Spinal cord (tissue), 10 donors: ENCODE measurements at places on chromosomes 16 and 17. TPM values are rescaled to one million over a fixed set of nuclear protein-coding genes. Genes with fewer than 3 reads are reported as not detected.

Gene C16orf92
- 0.76 TPM for polyA plus RNA-seq

Gene NPW
- 4.9 TPM for polyA plus RNA-seq

Gene TAF15
- polyA plus RNA-seq, result 217 TPM

Gene TMEM256
- polyA plus RNA-seq, result 54.7 TPM

Gene TEKT5
- polyA plus RNA-seq, result 0.27 TPM

Gene HSF4
- polyA plus RNA-seq, result 54.5 TPM

DNA sequence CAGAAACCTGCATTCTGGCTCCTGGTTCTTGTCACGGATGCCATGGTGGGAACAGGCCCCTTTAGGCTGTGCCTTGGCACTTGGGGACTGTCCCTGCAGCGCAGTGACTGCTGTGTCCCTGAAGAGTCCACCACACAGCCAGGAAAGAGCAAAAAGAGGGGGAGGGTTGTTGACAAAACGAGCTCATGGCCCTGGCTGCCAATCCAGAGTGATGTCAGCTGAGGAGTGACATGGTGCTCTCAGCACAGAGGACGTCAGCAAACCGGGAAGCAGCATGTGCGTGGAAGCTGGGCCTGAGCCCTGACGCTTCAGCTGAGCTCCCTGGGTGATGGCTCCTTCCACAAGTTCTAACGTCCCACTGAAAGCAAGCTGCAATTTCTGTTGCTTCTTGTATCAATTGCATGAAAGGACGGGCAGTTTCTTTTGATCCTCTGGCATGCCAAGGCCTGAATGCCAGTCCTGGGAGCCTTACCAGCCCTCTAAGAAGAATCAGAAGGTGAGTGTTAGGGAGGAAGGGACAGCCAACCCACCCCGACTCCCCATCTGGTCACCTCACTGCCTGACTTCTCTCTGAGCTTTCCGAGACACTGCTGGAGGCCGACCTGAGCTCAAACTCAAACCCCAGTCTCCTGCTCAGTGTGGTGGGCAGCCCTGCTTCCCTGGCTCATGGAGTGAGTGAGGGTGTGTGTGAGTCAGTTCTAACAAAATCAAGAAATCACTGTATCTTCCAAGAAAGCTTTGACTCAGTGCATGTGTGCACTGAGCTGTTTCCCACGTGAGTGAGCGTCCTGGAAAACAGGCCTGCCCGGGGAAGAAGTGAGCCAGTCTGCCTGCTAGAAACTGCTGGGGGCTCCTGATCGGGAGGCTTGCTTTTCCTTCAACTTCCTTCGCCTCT is 14.7 kb upstream of the WNT3 start:
- peak; percentile 48 for DNase-seq

DNA sequence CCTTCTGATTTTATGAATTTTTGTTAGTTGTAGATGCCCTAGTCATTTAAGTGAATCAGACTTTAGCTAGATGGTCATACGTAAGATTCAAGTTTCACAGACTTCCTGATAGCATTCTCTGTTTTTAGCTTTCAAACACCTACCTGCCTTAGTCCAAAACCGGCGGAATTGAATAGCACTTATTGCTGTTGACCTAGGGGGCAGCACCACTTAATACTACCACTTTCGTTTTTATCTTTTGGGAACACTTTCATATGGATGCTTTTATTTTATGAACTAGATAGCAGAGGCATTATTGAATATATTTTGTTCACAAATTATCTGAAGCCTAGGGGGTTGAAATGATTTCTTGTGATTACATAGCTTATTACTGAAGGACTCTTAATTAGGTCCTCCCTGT is 31.5 kb downstream of the TADA2A start:
- DNase-seq, result no peak

DNA sequence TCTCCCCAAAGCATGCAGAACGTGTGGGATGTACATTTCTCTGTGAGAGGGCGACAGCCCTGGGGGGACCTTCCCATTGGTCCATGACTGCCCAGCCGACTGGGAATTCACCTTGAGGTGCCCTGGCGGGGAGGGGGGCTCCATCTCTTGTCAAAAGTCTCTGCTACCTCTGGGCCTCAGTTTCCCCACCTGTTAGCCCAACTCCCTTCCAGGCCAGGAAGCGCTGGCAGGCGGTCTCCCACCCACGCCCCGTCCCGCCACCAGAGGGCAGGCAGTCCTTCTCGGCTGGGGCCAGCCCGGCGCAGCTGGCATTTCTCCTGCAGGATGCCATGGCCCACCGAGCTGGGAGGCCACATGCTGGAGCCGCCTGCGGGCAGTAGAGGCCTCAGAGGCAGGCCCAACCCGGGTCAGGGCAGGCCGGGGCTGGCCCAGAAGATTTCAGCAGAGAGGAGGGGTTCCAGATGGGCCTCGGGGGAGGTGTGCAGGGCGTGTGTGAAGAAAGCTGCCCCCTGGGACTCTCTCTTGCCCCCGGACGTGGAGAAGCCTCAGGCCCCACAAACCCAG is 16.6 kb downstream of the CD7 start:
- peak; percentile 65 for DNase-seq

DNA sequence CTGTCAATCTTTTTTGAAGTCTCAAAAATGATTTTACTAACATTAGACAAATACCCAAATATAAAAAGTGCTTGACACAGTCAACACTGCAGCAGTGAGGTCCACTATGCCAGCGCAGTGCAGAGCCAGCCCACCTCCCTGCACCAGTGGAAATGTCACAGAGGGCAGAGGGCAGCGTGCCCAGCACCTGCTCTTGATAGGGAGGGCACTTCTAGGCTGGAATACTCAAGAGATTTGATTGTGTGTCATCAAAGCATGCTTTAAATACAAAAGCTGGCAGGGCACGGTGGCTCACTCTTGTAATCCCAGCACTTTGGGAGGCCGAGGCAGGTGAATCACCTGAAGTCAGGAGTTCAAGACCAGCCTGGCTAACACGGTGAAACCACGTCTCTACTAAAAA is 136.0 kb downstream of the ANKRD11 start:
- DNase-seq, result no peak

- DNase-seq, result no peak
Observed at GRCh38 chr17:78227455-78227916, 3.9 kb upstream of the TMEM235 start.

GRCh38 chr16:25523183-25523582 is 168.6 kb upstream of the HS3ST4 start:
- DNase-seq, result no peak
